ENCODE measurements at places on chromosomes 11 and 22.

DNA sequence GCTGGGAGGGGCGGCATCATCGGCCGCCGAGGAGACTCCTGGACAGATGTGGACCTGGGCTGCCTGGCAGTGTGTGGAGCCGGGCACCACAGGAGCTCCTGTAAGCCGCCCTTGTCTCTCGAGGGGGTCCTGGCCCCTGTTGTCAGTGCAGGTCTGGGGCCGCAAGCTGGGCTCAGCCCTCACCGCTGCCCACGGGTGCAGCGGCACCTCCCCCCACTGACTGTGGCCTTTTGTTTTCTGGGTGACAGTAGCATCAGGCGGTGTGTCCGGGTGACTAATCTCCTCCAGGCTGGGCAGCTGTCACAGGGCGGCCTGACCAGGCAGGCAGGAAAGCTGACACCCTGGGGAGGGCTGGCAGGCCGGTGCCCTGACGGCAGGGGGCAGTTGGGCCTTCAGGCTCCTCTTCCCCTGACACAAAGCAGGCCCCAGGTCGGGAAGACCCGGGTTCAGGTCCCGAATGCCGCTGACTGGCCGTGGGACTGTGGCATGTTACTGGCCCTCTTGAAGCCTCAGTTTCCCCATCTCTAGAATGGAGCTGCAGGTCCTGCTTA, 16.3 kb downstream of the DGKZ start:
- DNase-seq = peak; percentile 90

DNA sequence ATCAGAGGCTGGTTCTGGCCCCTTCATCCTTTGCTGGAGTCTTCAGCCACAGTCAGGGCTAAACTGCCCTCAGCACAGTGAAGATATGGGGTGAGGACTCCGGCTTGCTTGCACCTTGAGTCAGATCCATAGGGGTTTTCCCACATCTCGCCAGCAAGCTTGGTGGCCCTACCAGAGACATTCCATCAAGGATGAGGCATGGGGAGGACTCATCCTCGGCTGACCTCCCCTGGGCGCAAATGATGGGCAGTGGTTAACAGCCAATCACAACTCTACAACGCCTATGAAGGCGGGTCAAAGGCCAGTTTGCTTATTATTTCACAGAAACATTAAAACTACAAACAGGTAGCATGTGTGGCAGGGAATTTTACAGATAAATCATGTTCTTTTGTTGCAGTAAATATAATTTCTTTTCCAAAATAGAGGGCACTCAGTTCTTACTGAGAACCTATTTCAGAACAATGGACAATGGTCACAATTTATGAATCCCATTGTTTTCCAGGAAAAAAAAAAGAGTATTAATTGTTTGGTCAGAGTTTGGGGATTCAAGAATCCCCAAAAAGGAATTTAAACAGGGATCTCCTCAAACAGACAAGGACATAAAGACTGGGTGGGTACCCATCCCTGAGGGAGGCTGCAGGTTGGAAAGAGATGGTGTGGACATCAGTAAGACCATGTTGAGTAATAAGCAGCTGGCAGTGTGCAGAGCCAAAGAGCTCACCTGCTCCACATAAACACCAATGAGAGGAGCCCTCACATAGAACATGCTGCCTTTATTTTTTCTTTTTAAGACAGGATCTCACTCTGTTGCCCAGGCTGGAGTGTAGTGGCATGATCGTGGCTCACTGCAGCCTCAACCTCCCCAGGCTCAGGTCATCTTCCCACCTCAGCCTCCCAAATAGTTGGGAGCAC, 14.8 kb downstream of the PLAAT3 start:
- peak; percentile 91 for DNase-seq

- DNase-seq = no peak
Measured at GRCh38 chr11:67413266-67413849, 2.1 kb upstream of the CARNS1 start.

DNA sequence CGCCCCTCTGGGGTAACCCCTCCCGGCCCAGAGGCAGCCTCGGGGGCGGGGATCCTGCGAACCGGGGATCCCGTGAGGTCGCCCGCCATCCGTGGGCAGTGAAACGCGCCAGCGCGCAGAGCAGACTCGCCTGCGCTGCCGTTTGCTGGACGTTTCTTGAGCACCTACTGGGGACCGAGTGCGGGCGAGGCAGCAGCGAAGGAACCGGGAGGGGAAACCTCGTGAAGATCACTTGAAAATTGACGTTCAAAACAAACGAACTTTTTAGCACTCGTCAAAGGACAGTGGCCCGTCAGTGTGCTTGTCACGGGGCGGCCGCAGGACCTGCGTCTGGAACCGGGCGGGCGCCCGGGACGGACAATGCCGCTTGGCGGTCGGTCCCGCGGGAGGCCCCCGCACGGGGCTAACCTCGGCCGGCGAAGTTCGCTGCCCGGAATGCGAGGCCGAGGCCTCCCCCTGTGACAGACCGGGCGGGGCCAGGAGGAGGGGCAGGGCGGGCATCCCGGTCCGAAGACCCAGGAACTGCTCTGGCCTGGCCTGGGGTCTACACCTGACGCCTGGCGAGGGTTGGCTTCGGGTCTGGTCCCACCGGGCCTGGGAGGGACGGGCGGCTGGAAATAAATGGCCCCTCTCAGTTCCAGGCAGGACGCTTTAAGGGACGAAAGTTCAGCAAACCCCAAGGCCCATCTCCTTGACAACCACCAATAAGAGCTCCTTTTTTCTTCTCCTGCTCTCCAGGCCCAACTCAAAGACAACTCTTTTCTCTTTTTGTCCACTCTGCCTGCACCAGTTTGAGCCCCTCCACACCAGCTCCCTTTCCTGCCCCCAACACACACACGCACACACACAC, 723 bp upstream of the SCUBE1 start:
- no peak for DNase-seq

DNA sequence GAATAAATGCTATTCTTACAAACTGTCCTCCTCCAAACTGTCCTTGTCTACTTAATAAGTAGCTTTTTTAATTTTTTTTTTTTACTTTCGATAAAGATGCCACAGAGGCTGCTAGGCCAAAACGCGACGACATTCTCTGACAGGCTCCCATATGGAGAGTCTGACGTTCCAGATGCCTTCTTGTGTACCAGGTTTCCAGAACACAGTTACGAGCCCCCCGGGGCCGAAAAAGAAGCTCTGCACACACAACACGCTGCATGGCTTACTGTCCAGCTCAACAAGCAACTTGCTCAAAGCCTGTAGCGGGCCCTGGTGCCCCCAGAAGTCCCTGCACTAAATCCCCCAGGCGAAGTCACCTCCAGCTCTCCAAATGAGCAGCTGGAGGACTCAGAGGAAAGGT, 39.3 kb downstream of the LARGE1 start:
- no peak for DNase-seq

- DNase-seq = no peak
Measured at GRCh38 chr11:103936059-103936458, 100.4 kb upstream of the DDI1 start.

- DNase-seq = no peak
Measured at GRCh38 chr11:9626496-9627394, 37.1 kb upstream of the SWAP70 start.

- no peak for DNase-seq
Measured at GRCh38 chr11:116416852-116417251, 355.9 kb downstream of the BUD13 start.

Measured in RCC 7860 (cell line).